ENCODE measurements at places on chromosomes 13 and 19.

DNA sequence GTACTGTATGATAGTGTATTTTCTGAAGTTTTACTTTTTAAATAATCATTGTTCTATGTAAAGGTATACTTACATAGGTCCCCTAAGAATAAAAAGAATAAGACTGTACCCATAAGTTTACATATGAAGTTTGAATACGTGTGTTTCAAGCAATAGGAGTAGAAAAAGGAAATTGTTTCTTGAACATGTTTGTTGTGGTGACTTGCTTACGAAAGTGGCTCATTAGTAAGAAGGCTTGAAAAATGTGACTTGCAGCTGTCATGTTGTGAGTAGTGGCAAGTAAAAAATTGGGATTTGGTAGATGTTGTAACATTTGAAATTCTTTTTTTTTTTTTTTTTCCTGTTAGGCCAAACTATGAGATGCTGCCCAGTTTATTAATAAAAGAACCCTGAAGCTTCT lies 203.3 kb downstream of the LMO7 start:
- no peak for DNase-seq

GRCh38 chr13:102376318-102376717 lies 25.5 kb downstream of the FGF14 start:
- no peak for DNase-seq

GRCh38 chr13:89486065-89486464 lies 1814.9 kb downstream of the SLITRK5 start:
- no peak for DNase-seq

DNA sequence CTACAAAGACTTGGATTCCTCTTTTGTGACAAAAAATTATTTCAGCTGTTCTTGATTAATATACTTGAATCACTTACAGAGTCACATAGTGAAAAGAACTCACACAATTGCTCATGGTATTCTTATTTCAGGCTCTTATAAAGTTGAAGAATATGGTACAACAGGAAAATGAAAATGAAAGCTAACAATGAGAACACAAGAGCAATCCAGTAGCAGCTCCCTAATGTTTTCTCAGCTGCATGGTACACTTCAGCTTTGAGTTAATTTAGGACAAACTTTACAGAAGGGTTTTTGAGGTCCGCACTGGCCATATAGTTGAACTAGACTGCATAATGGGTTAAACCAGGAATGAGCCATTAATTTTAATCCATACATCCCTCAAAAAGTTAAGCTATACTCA lies 1261.8 kb downstream of the SLITRK5 start:
- no peak for DNase-seq

GRCh38 chr19:19152668-19153384 lies 14.5 kb upstream of the TMEM161A start:
- DNase-seq, result no peak

DNA sequence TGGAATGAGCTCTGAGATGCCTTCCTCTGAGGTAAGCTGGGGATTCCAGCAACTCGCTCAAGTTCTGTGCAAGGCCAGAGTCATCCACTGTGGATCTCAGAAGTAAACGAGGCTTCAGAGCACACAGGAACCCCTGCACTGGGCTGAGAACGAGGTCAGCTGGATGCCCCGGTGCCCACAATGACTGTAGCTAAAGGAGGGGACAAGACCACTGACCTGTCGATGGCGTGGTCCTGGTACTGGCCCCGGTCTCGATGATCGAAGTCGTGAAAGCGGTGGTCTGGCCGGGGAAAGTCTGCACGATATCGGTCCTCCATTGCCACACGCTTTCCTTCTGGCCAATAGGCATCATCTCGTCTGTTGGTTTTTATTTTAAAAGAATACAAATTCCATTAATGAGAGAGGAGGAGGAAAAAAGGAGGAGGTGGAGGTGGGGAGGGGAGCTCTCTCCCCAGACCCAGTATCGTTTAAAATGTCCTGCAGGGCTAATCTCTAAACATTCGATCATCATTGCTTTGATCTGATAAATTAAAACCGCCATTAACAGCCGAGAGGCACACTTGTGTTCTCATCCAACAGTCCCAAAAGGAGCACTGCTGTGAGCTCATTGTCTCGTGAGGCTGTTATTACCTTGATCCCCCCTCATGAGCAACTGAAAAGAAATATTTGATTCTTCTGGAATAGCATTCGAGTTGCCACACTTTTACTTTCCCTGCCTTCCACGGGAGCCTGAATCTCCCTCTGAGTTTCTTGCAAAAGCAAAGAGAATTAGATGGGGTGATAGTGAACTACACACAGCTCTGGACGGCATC lies 25.0 kb upstream of the TINCR start:
- DNase-seq, result no peak

GRCh38 chr19:41369769-41370168 lies 5.8 kb upstream of the B9D2 start:
- no peak for DNase-seq

DNA sequence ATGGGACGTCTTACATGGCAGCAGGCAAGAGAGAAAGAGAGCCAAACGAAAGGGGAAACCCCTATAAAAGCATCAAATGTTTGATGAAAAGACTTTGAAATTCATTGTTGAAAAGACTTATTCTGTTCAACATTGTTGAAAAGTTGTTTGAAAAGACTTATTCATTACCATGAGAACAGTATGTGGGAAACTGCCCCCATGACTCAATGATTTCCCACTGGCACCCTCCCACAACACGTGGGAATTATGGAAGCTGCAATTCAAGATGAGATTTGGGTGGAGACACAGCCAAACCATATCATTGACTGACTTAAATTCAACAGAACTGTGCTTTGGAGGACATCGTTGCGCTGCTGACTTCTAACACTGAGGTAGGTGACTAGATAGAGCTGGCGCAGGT lies 48.0 kb upstream of the RCBTB2 start:
- no peak for DNase-seq

- no peak for DNase-seq
Measured at GRCh38 chr13:106151056-106151699, 384.3 kb downstream of the EFNB2 start.

GRCh38 chr13:99681695-99682094 lies 180.4 kb downstream of the TM9SF2 start:
- no peak for DNase-seq

GRCh38 chr19:52190487-52191293 lies 838 bp downstream of the PPP2R1A start:
- no peak for DNase-seq

DNA sequence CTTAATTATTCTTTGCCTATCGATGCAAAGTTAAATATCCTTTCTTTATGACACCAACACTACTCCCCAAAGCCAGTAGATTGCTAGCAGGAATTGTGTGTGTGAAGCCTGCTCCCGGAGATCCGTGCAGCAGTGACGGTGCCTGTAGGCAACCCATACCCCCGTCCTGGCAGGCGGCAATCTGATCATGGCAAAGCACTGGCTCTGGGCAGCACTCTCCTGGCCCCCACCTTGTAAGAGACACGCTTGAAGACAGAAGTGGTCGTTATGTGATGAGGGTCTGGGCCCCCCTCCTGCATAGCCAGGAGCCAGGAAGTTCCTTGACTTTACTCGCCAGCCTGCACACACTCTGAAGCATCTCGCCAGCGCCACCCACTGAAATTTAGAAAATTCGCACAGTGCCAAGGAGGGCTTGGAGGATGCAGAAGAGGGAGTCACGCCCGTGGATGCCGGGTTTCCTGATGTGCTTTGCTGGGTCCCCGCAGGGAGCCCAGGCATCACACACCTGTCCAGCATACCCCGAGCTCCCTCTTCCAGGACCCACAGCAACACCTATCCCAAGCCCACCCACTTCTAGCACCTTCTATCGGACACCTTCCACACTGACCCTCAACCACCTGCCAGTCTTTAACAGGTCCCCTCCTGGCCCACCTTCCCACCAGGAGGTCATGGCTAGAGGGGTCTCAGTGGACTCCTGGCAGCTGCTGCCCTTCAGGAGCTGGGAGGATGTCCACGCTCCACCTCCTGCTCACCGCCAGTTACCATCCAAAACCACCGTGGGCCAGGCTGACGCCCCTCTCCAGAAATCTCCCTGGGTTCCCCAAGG lies 54.5 kb downstream of the CEBPG start:
- DNase-seq, result no peak

DNA sequence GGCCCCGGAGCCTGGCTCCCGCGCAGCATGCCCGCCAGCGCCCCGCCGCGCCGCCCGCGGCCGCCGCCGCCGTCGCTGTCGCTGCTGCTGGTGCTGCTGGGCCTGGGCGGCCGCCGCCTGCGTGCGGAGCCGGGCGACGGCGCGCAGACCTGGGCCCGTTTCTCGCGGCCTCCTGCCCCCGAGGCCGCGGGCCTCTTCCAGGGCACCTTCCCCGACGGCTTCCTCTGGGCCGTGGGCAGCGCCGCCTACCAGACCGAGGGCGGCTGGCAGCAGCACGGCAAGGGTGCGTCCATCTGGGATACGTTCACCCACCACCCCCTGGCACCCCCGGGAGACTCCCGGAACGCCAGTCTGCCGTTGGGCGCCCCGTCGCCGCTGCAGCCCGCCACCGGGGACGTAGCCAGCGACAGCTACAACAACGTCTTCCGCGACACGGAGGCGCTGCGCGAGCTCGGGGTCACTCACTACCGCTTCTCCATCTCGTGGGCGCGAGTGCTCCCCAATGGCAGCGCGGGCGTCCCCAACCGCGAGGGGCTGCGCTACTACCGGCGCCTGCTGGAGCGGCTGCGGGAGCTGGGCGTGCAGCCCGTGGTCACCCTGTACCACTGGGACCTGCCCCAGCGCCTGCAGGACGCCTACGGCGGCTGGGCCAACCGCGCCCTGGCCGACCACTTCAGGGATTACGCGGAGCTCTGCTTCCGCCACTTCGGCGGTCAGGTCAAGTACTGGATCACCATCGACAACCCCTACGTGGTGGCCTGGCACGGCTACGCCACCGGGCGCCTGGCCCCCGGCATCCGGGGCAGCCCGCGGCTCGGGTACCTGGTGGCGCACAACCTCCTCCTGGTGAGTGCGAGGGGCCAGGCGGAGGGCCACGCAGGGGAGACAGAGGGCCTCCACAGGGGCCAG lies at the start of gene KL:
Gene KL, plus strand, starts transcription at position 10 of the 909 bp plus-strand sequence. Its CDS starts 18 bp downstream, at position 28.
- no peak for DNase-seq
